ENCODE measurements at places on chromosomes 16 and 17. TPM values are rescaled to one million over a fixed set of nuclear protein-coding genes. Genes with fewer than 3 reads are reported as not detected.

- no peaks in the 10 kb centered on the region for H3K27me3 ChIP-seq
- peaks cover 12% of the 10 kb centered on the region for H3K4me1 ChIP-seq
- peak overlapping the region; percentile 31 for H3K27ac ChIP-seq
- DNase-seq: peak; percentile 49
- H3K36me3 ChIP-seq: peaks cover 7% of the 10 kb centered on the region
- peak overlapping the region; percentile 37 for H3K4me3 ChIP-seq
Measured at GRCh38 chr16:28473714-28474265, 1.7 kb upstream of the NPIPB7 start.

- H3K27me3 ChIP-seq: peaks cover 14% of the 10 kb centered on the region
- peak overlapping the region; percentile 95 for H3K27ac ChIP-seq
- DNase-seq: no peak
Measured at GRCh38 chr16:67246756-67247191, 507 bp downstream of the FHOD1 start.

DNA sequence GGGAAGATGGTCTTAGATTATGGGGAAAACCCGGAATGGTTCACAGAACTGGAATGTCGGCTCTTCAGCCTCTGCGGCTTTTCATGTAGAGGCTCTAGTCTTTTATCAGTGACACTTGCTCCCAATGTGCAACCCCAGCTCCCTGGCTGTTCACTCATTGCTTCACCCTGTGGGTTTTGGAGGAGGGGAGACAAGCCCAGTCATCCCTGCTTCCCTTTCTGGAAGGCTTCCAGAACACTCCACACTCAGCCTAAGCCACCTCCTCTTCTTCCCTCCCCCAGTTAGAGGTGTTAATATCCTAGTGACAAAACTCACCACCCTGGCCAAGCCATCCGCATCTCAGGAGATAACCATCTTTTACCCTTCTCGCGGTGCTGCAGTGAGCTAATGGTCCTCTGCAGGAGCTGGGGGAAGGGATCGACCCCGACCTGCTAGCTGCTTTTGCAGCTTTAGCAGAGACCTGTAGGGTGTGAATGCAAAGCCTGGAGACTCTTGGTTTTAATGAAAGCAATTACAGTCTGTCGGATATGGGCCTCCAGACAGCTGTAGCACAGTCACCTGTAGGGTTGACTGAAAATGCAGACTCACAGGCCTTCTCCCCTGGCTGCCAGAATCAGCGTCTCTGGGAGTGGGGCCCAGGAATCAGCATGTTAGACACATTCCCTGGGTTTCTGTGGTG, 24.3 kb upstream of the LASP1NB start:
- H3K4me3 ChIP-seq: peak overlapping the region; percentile 85
- H3K27me3 ChIP-seq: no peaks in the 10 kb centered on the region
- peak overlapping the region; percentile 91 for H3K27ac ChIP-seq
- peaks cover 46% of the 10 kb centered on the region for H3K4me1 ChIP-seq
- peaks cover 5% of the 10 kb centered on the region for H3K36me3 ChIP-seq
- peak; percentile 66 for DNase-seq

DNA sequence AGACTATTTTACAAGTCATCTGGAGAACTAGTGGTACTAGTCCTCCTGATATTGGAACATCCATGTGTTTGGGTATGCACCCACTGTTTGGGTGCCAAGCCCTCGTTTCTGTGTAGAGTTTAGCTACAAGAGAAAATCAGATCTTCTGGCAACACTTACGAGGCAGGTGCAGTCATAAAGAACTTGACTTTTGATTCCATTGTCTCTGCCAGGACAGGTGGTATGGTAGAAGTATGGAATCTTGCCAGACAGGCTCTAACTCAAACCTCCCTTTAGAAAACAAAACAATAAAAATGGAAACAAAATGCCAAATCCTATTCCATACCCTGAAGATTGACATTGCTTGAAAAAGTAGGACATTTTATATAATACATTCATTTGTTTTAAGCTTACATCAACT, 16.0 kb downstream of the RNF43 start:
- H3K4me3 ChIP-seq: no peak overlapping the region
- H3K4me1 ChIP-seq: no peaks in the 10 kb centered on the region
- no peaks in the 10 kb centered on the region for H3K27me3 ChIP-seq
- no peaks in the 10 kb centered on the region for H3K36me3 ChIP-seq
- no peak for DNase-seq
- H3K27ac ChIP-seq: no peak overlapping the region

GRCh38 chr17:40171750-40172149, 5.5 kb upstream of the RAPGEFL1 start:
- H3K4me1 ChIP-seq: peaks cover 4% of the 10 kb centered on the region
- no peak overlapping the region for H3K4me3 ChIP-seq
- peaks cover 24% of the 10 kb centered on the region for H3K36me3 ChIP-seq
- no peaks in the 10 kb centered on the region for H3K27me3 ChIP-seq
- DNase-seq: no peak

- no peak overlapping the region for H3K27ac ChIP-seq
- H3K4me1 ChIP-seq: peaks cover 3% of the 10 kb centered on the region
- H3K4me3 ChIP-seq: no peak overlapping the region
- peaks cover 20% of the 10 kb centered on the region for H3K27me3 ChIP-seq
- no peak for DNase-seq
Measured at GRCh38 chr17:34665150-34665806, 85.9 kb downstream of the TMEM132E start.

DNA sequence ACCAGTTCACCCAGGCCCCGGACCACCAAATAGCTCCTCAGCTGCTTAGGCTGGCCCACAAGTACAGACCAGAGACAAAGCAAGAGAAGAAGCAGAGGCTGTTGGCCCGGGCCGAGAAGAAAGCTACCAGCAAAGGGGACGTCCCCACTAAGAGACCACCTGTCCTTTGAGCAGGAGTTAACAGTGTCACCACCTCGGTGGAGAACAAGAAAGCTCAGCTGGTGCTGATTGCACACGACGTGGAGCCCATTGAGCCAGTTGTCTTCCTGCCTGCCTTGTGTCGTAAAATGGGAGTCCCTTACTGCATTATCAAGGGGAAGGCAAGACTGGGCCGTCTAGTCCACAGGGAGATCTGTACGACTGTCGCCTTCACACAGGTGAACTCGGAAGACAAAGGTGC, 15.4 kb downstream of the FOXF1 start:
- no peak overlapping the region for H3K27ac ChIP-seq
- no peak for DNase-seq
- no peaks in the 10 kb centered on the region for H3K27me3 ChIP-seq
- H3K4me1 ChIP-seq: no peaks in the 10 kb centered on the region
- H3K4me3 ChIP-seq: no peak overlapping the region
- no peaks in the 10 kb centered on the region for H3K36me3 ChIP-seq

C16orf89 gene
- not detected for total RNA-seq

GRCh38 chr17:50872710-50873424, 6.7 kb upstream of the TOB1 start:
- peak overlapping the region; percentile 1 for H3K4me3 ChIP-seq
- H3K4me1 ChIP-seq: peaks cover 23% of the 10 kb centered on the region

FOXO3B gene
- total RNA-seq: 3.8 TPM

SLC9A5 gene
- total RNA-seq: 5.9 TPM

DNA sequence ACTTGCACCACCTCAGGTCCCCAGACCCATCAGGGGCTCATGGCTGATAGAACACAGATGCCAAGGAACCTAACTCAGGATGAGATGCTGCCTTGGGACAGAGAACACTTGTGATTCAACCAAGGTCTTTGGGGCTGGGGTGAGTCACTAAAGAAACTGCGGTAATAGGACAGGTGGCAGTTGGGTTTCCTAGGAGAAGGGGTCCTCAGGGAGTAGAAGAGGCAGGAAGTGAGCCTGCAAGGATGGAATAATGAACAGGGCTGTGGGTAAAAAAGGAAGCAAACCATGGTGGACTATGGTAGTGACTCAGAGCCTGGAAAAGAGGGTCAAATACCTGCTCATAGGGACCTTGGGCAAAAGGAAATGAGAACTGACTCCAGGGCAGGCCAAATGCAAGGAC, 6.5 kb upstream of the PNPO start:
- no peak overlapping the region for H3K4me3 ChIP-seq
- H3K4me1 ChIP-seq: no peaks in the 10 kb centered on the region
- peaks cover 2% of the 10 kb centered on the region for H3K27me3 ChIP-seq
- no peaks in the 10 kb centered on the region for H3K36me3 ChIP-seq
- no peak for DNase-seq
- H3K27ac ChIP-seq: no peak overlapping the region

GRCh38 chr17:39709998-39710964, 10.4 kb downstream of the ERBB2 start:
- H3K27ac ChIP-seq: peak overlapping the region; percentile 92
- H3K4me3 ChIP-seq: peak overlapping the region; percentile 75
- no peaks in the 10 kb centered on the region for H3K36me3 ChIP-seq
- peaks cover 30% of the 10 kb centered on the region for H3K4me1 ChIP-seq
- DNase-seq: no peak

- DNase-seq: no peak
- peaks cover 39% of the 10 kb centered on the region for H3K4me1 ChIP-seq
- H3K4me3 ChIP-seq: peak overlapping the region; percentile 77
- H3K27ac ChIP-seq: peak overlapping the region; percentile 85
Measured at GRCh38 chr16:57669476-57670162, 1.5 kb downstream of the ADGRG3 start.

KRTAP3-1 gene
- total RNA-seq: not detected

DNA sequence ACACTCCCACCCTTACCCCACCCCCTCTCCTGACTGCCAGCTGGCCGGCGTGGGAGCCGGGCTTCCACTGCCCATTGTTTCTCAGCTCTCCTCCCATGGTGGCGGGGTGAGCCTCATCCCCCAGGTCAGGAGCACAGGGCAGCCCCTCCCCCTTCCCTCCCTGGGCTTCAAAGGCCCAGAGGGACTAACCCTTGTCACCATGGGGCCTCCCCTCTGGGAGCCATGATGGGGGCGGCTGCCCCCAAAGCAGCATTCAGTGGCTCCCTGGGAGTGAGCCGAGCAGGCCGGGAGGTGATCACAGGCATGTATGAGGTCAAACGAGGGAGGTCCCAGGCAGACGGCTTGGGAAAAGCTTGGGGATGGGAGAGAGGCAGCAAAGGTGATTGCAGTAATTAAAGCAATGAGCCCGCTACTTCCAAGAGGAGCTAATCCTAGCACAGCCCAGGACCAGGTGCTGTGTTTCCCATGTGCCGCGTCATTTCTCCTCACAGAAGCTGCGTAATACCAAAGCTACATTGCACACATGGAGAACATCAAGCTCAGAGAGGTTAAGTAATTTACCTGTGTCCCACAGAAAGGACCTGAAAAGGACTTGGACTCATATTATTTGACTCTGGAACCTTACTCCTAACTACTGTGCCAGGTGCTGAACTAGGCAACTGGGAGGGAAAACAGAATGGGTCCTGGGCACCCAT, 24.5 kb downstream of the CDK5RAP3 start:
- H3K36me3 ChIP-seq: no peaks in the 10 kb centered on the region
- H3K4me3 ChIP-seq: no peak overlapping the region
- no peak overlapping the region for H3K27ac ChIP-seq
- peaks cover 2% of the 10 kb centered on the region for H3K27me3 ChIP-seq
- no peak for DNase-seq

DNA sequence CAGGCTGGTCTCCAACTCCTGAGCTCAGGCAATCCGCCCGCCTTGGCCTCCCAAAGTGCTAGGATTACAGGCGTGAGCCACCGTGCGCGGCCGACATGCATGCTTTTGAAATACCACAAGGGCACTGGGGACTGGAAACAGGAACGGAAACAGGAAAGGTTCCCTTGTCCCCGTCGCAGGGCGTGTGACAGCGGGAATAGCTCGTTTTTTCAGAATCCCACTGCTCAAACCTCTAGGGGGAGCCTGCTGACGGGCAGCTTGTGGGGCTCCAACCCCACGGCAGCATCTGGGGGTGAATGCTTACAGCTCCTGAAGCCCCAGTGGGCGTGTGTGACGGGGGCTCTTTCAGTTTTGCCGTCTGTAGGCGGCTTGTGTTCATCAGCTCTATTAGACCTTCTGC, 18.8 kb upstream of the ASGR2 start:
- H3K4me3 ChIP-seq: peak overlapping the region; percentile 41
- peaks cover 10% of the 10 kb centered on the region for H3K27me3 ChIP-seq
- H3K36me3 ChIP-seq: no peaks in the 10 kb centered on the region

GRCh38 chr17:72409405-72410002, 288.7 kb downstream of the SOX9 start:
- H3K36me3 ChIP-seq: no peaks in the 10 kb centered on the region
- H3K27me3 ChIP-seq: no peaks in the 10 kb centered on the region
- H3K27ac ChIP-seq: no peak overlapping the region
- DNase-seq: no peak
- H3K4me1 ChIP-seq: no peaks in the 10 kb centered on the region
- H3K4me3 ChIP-seq: no peak overlapping the region

HAS3 gene
- total RNA-seq: 0.36 TPM

Data from natural killer cell treated with Interleukin-12 subunit alpha and Interleukin-12 subunit beta and Interleukin-15 and Interleukin-18, amount 100 ng/mL, for 72 hours (primary cell).